ENCODE measurements at places on chromosomes 4 and X.

DNA sequence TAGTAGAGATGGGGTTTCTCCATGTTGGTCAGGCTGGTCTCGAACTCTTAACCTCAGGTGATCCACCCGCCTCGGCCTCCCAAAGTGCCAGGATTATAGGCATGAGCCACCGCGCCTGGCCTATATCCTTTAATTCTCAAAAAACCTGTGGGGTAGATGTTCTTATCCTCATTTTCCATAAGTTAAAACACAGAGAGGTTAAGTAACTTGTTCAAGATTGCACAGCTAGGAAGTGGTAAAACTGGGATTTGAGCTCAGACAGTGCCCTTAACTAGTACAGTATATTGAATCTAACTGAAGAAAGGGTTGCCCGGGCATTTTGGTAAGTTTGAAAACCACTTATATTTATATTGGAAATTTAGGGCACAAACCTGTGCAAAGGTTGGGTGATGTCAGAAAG is 116.0 kb downstream of the GLUD2 start:
- no peak for DNase-seq

DNA sequence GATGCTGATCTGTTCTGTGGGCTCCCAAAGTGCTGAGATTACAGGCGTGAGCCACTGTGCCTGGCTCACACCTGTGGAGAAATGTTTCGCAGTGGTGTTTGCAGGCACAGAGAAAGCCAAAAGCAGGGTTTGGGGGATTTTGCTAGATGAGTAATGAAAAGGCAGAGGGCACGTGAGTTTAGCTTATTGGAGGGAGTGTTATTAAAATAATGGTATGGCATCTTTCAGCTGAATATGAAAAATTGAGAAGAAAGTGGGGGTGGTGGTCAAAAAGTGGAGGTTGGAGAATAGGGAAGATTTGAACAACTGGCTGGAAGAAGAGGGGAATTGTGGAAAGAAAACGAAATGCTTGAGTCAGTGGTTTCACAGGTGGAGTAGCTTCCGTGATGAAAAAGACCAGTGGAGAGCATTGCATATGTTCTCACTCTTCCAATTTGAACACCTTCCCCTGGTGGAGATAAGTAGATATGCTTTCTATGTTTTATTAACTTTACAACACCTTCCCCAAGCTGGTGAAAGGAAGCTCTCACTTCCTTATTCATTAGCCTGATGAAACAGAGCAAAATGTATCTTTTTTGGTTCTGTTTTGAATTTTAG is 1.1 kb upstream of the CHST7 start:
- peak; percentile 9 for DNase-seq

GRCh38 chr4:648579-649292 is 23.4 kb downstream of the PDE6B start:
- no peak for DNase-seq

- no peak for DNase-seq
These were observed 114.5 kb upstream of the TRIM2 start for GRCh38 chr4:153089742-153090141.

DNA sequence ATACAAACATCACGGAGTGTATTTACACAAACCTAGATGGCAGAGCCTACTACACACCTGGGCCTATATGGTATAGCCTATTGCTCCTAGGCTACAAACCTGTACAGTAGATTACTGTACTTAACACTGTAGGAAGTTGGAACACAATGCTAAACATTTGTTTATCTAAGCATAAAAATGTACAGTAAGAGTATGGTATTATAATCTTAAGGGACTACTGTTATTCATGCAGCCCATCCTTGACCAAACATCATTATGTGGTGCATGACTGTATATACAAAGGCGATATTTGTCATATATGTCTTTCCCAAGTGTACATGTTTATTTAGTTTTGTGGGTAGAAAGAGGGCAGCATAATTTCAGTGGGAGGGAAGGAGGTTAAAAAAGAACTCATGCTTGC is 177.7 kb upstream of the FSTL5 start:
- no peak for DNase-seq

DNA sequence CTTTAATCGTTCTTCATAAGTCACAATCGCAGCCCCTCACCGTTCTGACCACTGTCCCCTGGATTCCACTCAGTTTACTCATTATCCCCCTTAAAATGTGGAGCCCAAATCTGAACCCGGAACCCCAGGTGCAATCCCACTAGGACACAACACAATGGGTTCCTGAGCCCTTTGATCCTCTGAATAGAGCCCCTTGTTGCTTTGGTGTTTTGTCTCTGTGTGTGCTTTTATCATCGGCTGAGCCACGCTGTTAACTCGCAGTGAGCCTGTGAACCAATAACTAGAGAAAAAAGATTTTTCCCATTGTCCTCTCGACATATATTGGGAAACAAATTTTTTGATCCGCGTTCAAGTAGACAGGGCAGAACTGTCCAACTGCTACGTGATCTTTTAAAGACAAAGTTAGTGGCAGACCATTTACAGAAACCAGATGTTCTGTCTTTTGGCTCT is 617 bp upstream of the PDHA1 start:
- DNase-seq, result no peak

DNA sequence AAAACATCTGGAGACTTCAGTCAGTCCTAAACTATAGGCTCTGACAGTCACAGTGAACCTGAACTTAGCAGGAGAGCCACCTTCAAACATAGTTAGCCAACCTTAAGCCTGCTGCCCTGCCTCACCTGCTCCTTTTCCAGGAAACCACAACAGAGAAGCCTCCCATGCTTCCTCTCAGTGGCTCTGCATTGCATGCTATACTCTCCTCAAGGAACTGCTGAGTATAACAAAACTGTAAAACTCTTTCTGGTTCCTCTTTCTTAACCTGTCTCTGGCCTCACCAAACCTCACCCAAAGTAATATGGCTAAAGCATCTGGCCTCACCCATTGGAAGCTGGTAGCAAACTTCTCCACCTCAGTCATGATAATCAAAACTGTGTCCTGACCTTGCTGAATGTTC is 122.1 kb downstream of the ANKRD50 start:
- DNase-seq, result no peak

DNA sequence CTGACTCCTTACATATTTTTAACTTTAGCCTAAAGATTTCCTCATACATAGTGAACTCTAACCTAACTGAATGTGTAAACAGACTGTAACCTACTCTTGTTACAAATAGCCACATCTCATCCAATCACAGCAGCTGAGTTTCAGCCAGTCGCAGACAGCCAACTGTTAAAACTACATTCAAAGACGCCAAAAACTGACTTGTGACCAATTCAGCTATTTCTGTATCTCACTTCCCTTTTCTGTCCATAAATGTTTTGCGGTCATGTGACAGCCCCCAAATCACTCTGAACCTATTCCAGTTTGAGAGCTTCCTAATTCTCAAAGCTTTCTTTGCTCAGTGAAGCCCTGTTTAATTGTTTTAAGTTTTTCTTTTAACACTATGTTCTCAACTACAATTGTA is 2731.9 kb downstream of the ARAP2 start:
- DNase-seq, result no peak

DNA sequence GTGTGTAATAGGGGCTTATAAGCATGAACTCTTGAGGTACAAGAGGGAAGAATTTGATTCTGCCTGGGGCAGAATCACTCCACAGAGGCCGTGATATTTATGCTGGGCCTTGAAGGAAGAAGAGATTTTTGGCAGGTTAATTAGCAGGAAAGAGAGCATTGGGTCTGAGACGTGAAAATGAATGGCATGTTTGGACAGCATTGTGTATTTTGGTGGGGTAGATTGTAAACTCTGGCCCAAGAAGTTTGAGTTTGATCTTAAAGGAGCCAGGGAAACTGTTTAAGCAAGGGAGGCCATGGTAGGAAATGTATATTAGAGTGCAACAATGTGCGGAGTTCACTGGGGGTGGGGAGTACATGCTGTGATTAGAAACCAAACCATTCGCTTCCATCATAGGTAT is 62.4 kb downstream of the NPNT start:
- DNase-seq, result no peak

GRCh38 chrX:39818750-39819149 is 279.0 kb downstream of the BCOR start:
- DNase-seq, result no peak

DNA sequence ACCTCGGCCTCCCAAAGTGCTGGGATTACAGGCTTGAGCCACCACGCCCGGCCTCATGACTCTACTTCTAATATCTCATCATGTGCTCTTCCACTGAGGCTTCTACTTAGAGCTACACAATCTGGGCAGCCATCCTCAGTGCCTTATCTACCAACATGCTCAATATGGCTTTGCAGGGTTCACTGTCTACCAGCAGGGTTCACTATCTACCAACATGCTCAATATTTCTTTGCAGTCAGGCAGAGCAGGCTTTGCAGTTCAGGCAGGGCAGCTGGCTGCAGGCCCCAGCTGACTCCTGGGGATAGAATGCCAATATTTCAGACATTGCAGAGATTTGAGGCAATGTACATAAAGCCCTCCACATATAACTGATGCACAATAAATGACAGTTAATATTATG is 47.5 kb downstream of the PKD2 start:
- peak; percentile 67 for DNase-seq

- no peak for DNase-seq
These were observed 9.9 kb upstream of the GABRE start for GRCh38 chrX:151984328-151984727.

DNA sequence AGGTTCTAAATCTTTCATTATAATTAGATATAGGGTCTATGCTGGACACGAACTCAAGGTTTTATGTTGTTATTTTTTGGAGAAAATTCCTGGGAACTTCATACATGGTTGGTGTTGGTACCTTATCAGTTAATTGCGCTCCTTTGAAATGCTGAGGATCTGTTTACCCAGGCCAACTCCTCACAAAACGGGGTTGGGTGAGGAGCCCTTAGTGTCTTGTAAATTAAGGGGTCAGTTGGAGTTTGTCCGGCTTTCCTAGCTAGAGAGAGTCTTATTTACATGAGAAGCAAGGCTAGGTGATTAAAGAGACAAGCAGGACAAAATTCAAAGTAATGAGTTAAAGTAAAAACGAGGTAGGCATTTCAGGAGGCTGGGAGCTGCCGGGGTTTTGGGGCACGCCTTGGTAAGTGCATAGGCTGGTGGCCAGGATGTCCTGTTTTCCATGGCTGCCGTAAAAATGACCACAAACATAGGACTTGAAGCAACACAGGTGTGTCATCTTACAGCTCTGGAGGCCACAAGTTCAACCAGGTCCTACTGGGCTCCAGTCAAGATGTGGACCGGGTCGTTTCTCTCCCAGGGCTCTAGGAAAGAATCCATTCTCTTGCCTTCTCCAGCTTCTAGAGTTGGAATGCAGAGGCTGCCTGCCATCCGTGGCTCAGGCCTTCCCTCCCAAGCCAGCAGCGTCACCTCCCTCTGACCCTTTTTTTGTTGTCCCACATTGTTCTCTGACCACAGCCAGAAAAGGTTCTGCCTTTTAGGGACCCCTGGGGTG is 19.8 kb downstream of the PSAPL1 start:
- DNase-seq, result no peak

GRCh38 chrX:14489437-14489836 is 39.9 kb upstream of the GLRA2 start:
- DNase-seq, result no peak

- no peak for DNase-seq
These were observed 118.1 kb downstream of the AKAP4 start for GRCh38 chrX:50082741-50083140.

DNA sequence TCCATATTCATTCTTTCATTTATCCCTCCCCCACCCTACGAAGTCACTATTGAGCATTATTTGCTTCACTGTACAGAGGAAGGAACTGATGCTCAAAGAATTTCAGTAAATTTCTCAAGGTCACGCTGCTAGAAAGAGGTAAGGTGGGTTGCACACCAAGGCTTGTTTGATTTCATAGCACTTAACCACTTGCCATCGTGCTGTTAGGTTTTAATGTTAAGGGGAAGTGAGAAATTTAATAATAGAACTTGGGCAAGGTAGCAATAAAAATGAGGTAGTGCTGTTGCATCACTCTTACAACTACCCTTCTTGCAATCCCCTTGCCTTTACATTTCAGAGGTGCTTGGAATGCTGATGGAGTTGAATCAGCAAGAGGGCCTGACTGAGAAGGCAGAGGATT is 343.1 kb downstream of the MID1IP1 start:
- DNase-seq, result no peak

GRCh38 chr4:153238135-153238919 is 34.1 kb downstream of the TRIM2 start:
- no peak for DNase-seq

DNA sequence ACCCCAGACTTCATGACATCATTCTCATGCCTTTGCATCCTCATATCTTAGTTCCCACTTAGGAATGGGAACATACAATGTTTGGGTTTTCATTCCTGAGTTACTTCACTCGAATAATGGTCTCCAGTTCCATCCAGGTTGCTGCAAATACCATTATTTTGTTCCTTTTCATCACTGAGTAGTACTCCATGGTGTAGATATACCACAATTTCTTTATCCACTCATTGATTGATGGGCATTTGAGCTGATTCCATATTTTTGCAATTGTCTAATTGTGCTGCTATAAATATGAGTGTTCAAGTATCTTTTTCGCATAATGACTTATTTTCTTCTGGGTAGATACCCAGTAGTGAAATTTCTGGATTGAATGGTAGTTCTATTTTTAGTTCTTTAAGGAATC is 1026.8 kb downstream of the STPG2 start:
- no peak for DNase-seq

GRCh38 chr4:14059006-14059405 is 431.5 kb upstream of the BOD1L1 start:
- no peak for DNase-seq

DNA sequence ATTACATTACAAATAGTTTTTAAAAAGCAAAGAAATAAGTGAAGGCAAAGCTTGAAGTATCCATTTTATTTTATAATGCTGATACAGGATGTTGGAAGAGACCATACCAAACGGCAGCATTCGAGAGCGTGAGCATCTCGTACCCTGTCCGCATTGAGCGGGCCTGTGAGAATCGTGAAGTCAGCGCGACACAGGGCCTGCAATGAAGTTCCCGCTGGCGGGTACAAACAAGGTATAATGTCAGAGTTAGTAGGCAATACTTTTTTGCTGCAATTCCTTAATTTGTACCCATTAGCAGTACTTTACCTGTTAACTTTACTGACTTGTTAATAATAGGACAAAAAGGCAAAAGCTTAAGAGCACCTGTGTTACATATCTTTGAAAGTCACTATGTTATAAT is 19.0 kb downstream of the HNRNPD start:
- no peak for DNase-seq

DNA sequence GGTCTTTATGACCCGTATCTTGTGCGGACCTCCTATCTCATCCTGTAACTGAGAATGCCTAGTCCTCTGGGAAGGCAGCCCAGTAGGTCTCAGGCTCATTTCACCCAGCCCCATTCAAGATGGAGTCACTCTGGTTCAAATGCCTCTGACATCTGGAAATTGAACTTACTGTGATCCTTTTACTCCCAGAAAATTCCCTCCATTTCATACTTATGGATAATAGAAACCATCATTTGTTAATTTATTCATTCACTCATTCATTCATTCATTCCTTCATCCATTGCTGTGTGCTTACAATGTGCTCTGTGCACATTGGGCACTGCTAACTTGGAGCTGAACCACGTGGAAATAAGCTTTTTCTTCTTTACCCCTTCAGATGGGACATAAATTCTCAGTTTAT is 9.2 kb upstream of the ATP6AP2 start:
- no peak for DNase-seq

GRCh38 chrX:20693078-20693477 is 426.4 kb upstream of the RPS6KA3 start:
- no peak for DNase-seq

- DNase-seq, result no peak
These were observed 34.8 kb downstream of the GPR101 start for GRCh38 chrX:136999024-136999423.

- no peak for DNase-seq
These were observed 13.4 kb downstream of the EDA2R start for GRCh38 chrX:66625525-66625924.
